CD4-positive, alpha-beta T cell treated with Interleukin-6 for 4 hours (primary cell): ENCODE measurements at places on chromosomes 11 and 22.
A peak's percentile ranks its signal among the peaks of the same experiment; 100 is the strongest.

- DNase-seq: no peak
Measured at GRCh38 chr11:34192481-34193401, 87.3 kb downstream of the NAT10 start.

- DNase-seq: no peak
Measured at GRCh38 chr11:92790926-92791616, 178.4 kb upstream of the MTNR1B start.

DNA sequence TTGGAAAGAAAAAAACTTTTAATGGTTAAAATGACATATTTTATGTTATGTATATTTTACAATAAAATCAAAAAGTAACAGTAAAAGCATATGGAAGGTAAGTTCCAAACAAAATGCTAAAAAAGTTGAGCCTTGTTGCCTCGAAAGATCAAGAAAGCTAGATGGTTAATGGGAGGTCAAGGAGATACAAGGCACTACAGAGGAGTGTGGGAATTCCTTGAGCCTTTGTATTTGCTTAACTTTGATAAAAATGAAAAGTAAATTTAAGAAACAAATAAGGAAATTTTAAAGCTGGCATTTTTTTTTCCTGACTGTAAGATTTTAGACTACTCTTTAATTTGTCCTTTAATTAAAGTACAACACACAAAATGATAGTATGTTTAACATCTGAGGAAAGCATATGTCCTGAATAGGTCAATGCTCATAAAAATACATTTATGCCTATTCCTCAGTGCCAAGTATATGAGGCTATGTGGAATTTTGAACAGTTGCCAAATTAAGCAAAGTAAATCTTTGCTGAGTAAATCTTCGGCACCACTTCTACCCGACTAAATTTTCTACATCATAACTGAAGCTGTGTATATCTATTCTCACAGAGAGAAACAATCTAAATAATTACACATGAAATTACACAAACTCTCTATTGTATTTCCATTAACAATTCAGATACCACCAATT lies 108.8 kb downstream of the TTC28 start:
- DNase-seq: no peak

DNA sequence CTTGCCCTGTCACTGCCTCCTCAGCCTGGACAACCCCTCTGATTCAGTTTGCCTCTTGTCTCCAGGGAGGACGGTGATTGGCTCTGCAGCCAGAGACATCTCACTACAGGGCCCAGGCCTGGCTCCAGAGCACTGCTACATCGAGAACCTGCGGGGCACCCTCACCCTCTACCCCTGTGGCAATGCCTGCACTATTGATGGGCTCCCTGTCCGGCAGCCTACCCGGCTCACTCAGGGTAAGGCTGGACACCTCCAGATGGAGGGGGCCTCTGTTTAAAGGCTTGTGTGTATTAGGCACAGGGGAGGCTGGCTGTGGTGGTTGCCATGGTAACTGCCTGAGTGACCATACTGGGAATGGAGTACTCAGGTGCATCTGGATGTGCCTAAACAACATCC lies 8.6 kb downstream of the PHLDB1 start:
- DNase-seq: no peak

GRCh38 chr22:24423519-24424000 lies 3.8 kb upstream of the ADORA2A start:
- peak; percentile 70 for DNase-seq

DNA sequence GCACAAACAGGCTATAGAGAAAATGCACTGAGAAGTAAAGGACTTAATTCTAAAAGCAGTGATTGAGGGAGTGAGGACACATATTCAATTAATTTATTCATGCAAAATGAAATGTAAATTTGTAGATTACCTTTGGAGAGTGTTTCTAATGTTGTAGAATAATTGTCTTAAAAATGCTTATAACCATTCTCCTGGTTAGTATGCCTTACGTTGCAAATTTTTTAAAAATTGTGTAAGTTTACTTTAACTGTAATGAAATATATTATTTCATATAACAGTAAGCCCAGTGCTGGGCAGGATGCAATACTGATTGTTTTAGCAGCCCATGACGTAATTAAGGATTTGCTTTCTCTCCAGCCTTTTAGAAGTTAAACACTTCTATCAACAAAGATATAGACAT lies 26.6 kb downstream of the OR52E1 start:
- no peak for DNase-seq

DNA sequence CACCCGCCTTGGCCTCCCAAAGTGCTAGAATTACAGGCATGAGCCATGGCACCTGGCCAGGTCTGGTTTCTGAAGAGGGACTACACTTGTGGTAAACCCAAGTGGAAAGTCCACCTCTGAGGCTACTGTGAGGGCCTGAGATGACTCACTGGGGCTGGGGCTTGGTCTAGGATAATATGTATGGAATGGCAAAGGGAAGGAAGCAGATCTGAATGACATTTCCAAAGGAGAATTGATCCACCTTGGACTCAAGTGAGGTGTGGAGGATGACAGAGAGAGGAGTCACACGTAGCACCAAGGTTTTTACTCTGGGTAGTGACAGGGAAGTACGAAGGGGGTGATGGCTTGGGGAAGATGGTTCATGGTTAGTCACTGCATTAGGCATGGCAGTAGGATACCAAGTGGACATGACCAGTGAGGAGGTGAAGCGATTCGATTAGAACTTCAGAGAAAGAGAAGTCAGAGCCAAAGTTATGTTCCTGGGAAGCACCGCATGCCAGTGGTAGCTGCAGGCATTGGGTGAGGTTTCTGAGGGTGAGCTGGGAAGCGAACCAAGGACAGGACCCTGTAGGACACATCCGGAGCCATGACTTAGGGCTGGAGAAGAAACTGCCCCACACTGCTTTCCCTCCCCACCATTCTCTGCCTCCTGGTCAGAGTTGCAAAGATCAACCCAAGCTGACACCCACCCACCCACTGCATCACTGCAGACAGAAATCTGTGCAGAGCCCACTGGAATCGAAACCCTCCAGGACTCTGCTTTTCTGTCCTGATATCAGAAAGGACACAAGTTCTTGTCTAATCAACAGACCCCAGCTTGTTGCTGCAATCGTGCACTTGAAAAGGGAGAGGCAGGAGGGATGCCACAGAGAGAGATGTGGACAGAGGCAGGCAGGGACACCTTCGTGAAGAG lies 13.0 kb upstream of the BCL9L start:
- DNase-seq: no peak

DNA sequence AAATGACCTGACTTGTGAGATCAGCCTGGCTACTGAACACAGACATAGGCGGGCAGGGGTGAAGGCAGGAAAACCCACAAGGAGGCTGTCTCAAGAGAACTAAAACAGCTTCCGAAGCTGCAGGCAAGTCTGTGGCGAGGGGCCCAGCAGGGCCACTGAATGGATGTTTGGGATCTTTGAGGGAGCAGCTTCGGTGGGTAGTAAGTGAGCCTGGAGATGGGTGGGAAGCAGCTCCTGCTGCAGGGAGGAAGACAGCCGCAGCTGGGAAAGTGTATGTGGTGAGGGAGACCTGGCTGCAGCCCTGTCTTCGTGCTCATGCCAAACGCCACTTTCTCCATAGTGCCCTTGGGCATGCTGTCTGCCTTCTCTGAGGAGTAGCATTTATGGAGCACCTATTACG lies 3.4 kb downstream of the CCDC86 start:
- DNase-seq: no peak

- no peak for DNase-seq
Measured at GRCh38 chr11:56885177-56885576, 103.5 kb upstream of the OR5AK2 start.

GRCh38 chr11:29129844-29130243 lies 887.0 kb downstream of the KCNA4 start:
- DNase-seq: no peak

GRCh38 chr11:69644071-69644961 lies 3.4 kb downstream of the CCND1 start:
- DNase-seq: no peak

DNA sequence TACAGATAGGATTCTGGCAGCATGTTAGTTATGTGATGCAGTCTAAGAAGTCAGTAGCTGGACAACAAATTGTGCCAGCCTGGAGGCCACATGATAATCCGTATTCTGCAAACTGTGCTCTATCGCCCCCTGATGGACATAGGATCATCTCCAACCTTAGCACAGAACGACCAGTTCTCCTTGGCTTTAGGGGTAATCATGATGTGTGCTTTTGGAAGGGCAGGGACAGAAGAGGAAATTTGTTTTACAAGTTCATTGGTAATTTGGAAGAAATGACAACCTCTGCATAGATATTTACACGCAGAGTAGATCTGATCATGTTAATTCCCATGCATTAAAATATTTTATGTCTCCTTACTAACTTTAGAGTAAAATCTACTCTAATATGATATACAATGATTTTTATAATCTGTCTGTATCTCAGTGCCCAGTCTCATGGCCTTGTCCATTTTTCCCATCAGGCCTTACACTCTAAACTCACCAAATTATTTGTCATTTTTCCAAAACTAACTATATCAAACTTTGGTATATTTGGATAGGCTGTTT lies 12.1 kb downstream of the OR10D3 start:
- DNase-seq: peak; percentile 40

DNA sequence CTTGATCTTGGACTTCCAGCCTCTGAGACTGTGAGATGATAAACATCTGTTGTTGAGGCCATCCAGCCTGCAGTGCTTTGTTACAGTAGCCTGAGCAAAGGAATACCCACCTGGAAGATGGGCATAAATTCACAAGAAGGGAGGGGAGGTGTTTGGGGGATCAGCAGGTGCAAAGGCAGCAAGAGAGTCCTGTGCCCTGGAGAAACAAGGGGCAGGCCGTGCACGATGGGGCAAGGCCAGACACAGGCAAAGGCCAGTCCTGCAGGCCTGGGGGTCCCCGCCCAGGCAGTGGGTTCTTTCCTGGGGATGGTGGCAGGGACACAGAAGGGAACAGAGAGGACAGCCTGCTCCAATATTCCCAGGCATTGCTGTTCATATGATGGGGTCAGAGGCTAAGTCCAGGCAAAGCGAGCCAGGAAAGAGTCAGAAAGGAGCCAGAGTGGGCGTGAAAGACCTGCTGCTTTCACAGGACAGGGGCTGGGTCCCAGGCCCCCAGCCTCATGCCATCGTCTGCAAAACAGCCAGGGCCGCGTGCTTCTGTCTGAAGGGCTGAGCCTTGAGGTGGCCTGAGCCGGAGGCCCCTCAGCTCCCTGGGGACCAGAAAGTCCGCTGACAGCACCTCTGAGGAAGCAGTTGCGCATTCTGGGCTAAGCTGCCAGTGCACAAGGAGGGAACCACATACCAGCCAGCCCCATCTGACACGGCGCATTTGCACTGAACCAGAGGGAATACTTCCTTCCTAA lies 48.8 kb downstream of the MYEOV start:
- no peak for DNase-seq

GRCh38 chr11:35007277-35007676 lies 90.9 kb downstream of the PDHX start:
- no peak for DNase-seq

DNA sequence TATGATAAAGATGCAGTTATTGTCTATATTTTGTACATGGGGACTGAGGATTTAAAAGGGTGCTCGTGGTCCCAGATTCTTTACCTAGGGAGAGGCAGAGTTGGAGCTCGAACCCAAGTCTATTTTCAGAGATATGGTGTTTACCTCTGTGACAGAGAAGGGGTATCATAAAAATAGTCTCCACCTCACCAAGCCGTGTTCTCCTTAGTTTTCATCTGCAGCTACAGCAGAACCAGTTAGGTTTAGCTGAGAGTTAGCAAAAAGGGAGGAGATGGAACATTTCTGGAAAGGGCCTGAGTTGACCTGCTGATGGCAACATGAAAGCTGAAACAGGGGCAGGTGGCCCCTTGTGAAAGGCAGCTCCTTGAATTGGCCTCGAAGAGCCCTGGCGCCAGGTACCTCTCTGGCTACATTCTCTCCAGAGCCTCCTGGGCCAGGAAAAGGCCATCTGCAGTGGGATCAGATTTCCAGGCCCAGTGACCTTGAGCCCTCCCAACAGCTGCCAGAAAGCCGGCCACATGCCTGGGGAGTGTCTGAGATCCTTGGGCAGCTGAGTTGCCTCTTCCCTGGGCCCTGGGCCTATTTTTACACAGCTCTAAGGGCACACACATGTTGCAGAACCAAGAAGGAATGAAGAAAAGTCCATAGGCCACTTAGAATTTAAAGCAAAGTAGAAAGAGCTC lies 136.6 kb downstream of the NAV2 start:
- DNase-seq: no peak

- no peak for DNase-seq
Measured at GRCh38 chr11:9219115-9219514, 46.0 kb downstream of the DENND5A start.

- DNase-seq: no peak
Measured at GRCh38 chr11:120013325-120014250, 124.3 kb downstream of the TRIM29 start.

DNA sequence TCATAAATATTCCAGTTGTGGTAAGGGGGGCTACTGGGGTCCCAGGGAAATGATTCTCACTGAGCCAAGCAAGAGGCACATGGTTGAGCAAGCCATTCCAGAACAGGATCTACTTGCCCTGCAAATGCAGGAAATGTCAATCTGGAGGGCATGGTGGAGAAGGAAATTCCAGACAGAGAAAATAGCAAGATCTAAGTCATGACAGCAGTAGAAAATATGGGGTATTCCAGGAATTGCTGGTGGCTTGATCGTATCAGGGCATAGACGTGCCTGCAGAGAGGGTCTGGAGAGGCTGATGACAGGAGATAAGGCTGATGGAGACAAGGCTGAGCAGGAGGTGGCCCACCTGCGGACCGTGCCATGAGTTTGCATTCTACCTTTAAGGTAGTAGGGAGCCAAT lies 566.3 kb upstream of the CADM1 start:
- no peak for DNase-seq

DNA sequence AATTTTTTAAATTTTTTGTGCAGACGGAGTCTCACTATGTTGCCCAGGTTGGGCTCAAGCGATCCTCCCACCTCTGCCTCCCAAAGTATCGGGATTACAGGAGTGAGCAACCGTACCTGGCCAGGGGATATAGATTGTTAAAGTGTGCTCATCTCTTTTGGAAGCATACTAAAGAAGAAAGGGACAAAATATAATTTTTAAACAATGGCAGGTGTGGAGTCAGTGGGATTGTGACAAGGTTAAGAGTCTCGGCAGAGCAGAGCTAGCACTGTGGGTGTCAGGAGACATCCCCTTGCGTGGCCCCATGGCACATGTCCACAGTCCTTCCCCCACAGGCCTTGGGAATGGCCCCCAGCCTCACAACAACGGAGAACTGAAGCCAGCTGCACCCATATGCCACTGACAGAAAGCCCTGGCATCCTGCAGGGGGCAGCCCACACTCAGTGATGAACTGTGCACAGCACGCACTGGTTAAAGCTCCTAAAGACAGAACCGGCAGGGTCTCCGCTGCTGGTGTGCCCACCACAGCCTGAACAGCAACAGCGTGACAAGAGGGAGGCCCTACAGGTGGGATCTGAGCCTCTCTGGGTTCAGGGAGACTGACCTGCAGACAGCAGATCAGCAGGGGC lies 29.9 kb downstream of the SERPIND1 start:
- DNase-seq: peak; percentile 49

- no peak for DNase-seq
Measured at GRCh38 chr22:38097557-38098409, 12.7 kb downstream of the BAIAP2L2 start.

- DNase-seq: no peak
Measured at GRCh38 chr11:130436171-130436570, 7.8 kb upstream of the ADAMTS8 start.
